ENCODE measurements at places on chromosomes 2 and 18.

- DNase-seq = no peak
Observed at GRCh38 chr2:131035826-131036231, 57.4 kb downstream of the FAM168B start.

DNA sequence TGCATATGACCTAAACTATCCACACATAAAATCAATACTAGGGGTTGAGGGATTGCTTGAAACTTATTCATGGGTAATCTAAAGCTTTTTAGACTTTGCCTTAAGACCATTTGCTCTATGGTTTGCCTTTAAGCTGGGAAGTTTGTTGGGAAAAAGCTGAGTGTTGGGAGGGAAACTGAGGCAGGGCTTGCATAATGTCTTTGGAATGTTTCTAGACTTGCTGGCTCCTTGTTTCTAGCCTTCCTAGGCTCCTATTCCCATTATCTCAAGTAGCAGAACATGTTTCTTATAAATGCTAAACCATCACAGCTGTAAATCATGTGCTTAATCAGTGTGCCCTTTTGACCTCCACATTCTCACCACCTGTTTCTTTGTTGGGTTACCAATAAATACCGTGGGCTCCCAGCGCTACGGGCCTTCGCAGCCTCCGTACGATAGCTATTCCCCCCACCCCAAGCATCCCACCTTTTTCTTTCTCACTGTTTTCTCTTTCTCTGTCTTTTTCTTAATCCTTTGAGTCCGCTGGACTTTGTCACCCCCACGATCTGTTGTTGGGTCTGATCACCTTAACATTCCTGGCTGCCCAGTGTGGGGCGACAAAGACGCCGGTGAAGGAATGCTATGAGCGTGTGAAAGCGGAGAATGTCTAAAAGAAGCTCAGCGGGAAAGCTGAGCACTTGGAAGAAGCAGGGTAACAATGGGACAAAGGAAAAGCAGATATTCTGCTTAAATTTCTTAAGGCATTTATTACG, 49.4 kb upstream of the CWC22 start:
- no peak for DNase-seq

GRCh38 chr2:220509096-220509757, 881.8 kb downstream of the SLC4A3 start:
- DNase-seq = no peak

DNA sequence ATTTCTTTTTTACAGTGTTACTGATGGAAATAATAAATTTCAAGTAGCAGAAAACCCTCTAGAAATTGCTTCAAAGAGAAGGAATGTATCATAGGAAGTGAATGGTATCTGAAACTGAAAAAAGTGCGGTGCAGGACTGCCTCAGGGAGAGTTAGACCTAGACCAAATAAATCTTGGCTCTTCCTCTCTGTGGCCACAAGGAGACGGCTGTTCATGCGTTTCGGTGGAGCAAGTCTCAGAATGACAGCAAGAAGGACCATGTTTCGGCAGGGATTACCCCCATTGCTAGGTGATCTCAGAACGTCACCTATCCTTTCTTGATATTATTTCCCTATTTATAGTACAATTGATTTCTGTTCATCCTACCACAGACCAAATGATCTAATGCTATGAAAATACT, 522.3 kb downstream of the SOX11 start:
- DNase-seq = no peak
